ENCODE measurements at places on chromosomes 12 and 14. TPM values are rescaled to one million over a fixed set of nuclear protein-coding genes. Genes with fewer than 3 reads are reported as not detected.
A peak's percentile ranks its signal among the peaks of the same experiment; 100 is the strongest.

- DNase-seq: no peak
Measured at GRCh38 chr12:54657105-54657607, 9.0 kb upstream of the DCD start.

- no peak for DNase-seq
Measured at GRCh38 chr14:59358784-59359183, 106.4 kb downstream of the GPR135 start.

GRCh38 chr12:124405151-124405550 is 110.3 kb downstream of the RFLNA start:
- DNase-seq: no peak

DNA sequence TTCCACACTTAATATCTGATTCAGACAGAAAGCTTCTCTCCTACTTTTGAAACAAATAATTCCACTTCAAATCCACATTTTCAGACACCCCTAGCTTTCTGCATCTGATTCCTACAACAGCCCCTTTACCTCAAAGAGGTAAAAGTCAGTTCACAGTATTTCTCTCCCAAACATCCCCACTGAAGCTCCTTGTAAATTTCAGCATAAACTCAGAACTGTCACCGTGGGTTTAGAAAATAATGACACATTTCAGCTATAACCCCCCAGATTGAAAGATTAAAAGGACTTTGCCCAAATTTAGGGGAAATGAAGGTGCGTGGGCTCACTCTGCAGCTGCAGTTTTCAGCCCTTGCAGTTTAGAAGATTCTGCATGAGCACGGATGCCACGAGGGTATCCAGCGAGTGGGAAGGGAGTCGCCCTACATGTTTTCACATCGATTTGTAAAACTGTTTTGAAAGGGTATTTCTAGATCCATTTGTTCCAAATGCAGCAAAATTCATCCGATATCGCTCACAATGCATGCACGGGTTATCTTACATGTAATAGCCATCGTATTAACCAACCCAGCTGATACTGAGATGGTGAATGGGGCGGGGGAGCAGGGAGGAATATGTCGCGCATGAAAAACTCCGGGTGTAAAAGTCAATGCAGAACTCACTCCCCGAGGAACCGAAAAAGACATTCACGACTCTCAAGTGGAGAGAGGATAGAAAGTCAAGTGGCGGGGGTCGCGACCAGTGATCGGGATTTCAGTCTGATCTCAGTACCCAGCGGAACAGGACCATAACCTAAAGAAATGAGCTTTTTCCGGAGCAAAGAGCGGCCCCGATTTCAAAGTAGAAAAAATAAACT is 5.0 kb upstream of the CCND2 start:
- DNase-seq: peak; percentile 67

GRCh38 chr14:58191763-58192601 is 8.0 kb upstream of the ACTR10 start:
- DNase-seq: no peak

The ARHGAP9 gene
- total RNA-seq: 291 TPM

- DNase-seq: no peak
Measured at GRCh38 chr12:73547421-73547820, 990.2 kb upstream of the ATXN7L3B start.

DNA sequence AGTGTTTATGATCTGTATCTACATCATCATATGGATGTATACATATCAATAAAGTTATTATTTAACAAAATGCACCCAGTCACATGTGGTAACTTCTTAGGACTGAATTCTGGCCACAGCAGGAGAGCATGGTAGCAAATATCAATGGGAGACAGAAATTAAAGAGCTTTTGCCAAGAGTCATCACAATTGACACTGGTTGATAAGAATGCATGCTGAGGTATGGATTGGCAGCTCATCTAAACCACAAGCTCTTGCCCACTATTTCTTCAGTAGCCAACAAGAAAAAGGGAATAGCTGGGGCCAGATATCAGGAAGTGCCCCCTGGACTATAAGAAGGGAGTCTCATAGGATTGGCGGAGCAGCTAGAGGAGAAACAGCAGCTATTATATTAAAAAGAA is 9.4 kb upstream of the PTGR2 start:
- no peak for DNase-seq

The ZBTB42 gene
- 9.6 TPM for total RNA-seq

DNA sequence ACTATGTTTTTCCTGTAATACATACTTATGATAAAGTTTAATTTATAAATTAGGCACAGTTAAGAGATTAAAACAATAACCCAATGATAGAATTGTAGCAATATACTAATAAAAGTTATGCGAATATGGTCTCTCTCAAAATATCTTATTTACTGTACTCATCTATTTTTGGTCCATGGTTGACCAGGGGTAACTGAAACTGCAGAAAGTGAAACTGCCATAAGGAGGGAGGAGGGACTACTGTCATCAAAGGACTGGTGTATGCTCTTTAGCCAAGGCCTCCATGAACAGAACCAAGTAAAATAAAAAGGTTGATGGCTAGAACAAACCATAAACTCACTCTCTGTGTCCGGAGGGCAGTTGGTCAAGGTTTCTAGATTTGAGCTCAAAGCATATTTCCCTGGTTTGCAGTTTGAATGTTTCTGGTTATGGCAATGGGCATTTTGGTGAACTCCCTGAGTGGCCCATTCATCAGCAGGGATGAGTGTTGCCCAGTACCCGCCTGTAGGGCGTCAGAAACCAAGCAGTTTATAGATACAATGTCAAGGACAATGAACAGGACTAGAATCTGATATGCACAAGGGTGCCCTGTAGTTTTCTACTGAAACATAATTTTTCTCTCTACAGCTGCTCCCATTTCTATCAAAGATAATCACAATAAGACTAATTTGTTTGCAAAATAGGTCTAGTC is 19.8 kb downstream of the LEMD3 start:
- DNase-seq: no peak

GRCh38 chr12:53231921-53232645 is at the start of gene RARG:
Gene RARG, minus strand, starts transcription at chr12:53232209. Its CDS starts 4,664 bp downstream, at chr12:53227545.
- peak; percentile 55 for DNase-seq

DNA sequence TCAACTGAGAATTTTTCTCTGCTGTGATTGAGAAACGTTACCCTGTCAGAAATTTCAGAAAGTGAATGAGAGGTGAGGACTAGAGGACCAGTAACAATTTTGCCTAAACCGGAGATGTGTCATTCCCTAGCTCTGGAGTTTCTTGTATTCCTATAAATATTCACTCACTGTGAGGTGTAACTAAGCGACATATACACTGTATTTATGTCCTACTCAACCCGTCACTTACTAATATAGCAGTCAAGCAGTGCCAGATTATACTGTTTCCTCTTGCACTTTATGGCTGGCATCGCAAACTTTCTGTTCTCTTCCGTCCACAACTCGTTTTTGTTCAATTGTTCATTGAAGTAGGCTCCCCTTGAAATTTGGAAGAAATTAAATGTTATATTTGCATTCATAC is 192.9 kb downstream of the NOVA1 start:
- DNase-seq: no peak

DNA sequence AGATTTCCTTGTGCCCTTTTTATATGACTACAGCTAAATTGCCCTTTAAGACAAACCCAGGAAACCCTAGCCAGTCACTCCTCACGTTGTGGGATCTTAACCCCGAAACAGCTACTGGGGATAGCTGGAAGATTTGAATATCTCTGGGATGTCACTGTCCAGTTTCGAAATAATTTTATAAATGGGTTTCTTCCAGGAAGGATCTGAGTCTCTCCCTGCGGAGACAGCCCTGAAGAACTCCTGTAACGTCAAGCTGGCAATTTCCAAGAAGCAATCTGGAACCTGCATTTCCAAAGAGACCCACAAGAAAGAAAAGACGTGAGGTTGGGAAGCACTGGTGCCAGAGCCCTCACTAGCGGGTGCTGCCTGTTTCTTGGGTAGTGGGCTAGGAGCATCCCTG is 20.9 kb downstream of the PROX2 start:
- DNase-seq: no peak

- DNase-seq: no peak
Measured at GRCh38 chr14:75977582-75977943, 4.2 kb downstream of the TGFB3 start.

GRCh38 chr12:63085120-63085519 is 65.9 kb downstream of the AVPR1A start:
- DNase-seq: no peak

Data from naive thymus-derived CD8-positive, alpha-beta T cell (primary cell).